GM13977 (cell line): ENCODE measurements at places on chromosomes 2 and 18.
A peak's percentile ranks its signal among the peaks of the same experiment; 100 is the strongest.

DNA sequence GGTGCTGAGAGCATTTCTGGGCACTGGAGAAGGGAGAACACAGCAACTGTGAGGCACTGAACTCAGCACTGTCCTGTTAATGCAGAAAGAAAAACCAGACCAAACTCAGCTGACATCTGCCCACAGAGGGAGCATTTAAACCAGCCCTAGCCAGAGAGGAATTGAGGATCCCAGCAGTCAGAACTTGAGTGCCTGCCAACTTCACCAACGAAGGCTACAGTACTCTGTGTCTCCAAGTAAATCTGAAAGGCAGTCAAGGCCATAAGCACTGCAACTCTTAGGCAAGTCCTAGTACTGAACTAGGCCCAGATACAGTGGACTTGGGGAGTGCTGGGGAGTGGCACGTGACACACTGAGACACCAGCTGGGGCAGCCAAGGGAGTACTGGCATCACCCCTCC is 176.2 kb upstream of the ZC3H15 start:
- no peak for DNase-seq

DNA sequence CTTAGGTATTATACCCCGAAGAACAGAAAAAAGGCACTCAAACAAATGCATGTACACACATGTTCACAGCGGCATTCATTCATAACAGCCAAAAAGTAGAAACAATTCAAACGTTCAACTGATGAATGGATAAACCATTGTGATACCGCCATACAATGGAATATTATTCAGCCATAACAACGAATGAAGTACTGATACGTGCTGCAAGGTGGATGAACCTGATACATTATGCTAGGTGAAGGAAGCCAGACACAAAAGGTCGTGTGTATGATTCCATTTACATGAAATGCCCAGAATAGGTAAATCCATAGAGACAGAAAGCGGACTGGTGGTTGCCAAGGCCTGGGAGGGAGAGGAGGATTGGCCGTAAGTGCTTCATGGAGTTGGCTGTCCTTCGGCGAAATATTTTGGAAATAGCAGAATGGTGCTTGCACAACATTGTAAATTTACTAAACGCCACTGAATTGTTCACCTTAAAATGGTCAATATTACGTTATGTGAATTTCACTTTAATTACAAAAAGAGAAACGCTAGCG is 750 bp upstream of the RMP24 start:
- DNase-seq: no peak

GRCh38 chr2:88452980-88453582 is 588 bp upstream of the FOXI3 start:
- no peak for DNase-seq

DNA sequence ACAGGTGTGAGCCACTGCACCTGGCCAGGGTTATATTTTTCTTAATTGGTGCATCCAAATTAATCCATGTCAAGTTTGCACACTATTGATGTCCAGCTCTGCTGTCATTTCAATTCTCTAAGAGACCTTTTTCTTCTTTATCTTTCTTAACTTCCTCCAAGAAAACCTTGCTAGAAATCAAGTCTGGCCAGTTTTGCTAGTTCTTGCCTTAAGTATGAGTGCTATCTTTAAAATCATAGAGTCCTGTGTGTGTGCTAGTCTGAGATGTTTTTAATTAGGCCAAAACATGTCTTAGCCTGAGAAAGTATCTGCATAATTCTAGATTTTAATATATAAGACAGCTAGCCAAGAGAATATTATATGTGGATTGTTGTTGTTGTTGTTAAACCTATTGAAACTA is 56.2 kb upstream of the SLC39A10 start:
- no peak for DNase-seq

- DNase-seq: no peak
These were observed 158.6 kb downstream of the DYSF start for GRCh38 chr2:71611781-71612527.

GRCh38 chr18:67549946-67550345 is 33.4 kb upstream of the DSEL start:
- DNase-seq: no peak

DNA sequence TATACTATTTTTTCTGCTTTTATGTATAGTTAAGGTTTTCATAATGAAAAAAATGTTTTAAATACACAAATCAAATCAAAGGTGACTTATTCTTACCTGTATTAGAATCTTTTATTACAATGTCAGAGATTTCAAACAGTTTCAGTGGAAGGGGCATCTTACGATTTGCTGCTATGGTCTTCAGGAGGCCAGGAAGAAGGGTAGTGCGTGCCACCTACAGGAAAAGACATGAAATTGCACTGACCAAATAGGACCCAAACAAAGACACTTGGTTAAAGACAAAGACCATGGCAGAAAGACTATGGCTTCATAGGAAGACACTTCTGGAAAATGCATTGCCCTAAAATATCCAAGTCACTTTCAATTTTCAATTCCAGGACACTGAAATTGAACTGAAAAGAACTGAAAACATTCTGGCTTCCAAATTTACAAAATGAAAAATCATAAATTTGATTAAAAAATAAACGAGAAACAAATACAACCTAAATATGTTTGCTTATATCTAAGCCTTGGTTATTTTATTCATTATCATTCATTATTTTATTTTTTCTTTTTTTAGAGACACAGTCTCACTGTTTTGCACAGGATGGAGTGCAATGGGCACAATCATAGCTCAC is 42.1 kb downstream of the FARSB start:
- DNase-seq: peak; percentile 70

- DNase-seq: no peak
These were observed 23.4 kb downstream of the SNTG2 start for GRCh38 chr2:974054-974453.

- DNase-seq: no peak
These were observed 148.9 kb downstream of the RNF152 start for GRCh38 chr18:61743775-61744531.

GRCh38 chr2:3102922-3103569 is 274.6 kb downstream of the EIPR1 start:
- peak; percentile 7 for DNase-seq

DNA sequence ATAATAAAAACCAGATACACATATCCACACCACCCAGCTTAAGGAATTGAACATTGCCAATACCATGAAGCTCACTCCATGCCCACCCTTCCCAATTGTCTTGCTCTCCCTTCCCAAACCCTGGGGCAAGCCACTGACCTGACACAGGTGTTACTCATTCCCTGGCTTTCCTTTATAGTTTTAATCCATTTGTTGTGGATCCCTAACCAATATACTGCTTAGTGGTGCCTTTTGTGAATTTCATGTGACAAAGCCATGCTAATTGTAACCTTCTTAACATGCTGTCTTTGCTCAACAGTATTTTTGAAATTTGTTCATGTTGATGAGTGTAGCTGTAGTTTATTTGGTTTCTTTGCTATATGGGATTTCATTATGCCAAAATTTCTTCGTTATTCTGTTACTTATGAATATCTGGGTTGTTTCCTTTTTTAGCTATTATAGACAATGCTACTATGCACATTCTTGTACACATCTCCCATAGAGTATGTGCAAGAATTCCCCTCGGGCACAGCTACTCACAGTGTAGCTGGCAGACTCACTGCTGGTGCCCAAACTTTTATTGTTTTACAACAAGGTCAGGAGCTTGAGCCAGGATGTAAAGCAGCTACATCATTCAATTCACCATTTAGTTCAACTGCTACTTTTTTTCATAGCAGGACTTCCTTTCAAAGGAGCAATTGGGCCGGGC is 90.8 kb upstream of the ATL2 start:
- no peak for DNase-seq

DNA sequence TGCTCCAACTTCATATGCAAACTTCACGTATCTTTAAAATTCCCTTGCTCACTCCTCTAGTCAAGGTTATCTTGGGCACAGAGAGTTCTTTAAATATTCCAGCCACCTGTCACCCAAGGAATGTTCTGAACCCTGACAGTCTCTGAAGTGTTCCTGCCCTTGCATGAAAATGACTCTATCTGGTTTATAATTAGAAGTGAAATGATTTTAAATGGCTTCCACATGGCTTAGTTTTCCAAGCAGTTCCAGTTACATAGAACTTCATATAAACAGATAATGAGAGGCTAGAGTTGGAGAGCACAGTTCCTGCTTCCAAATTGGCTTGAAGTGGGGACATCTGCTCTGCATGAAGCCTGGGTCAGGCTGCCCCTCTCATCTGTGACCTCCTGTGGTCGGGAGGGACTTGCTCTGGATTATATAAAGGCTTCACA is 81.9 kb downstream of the SLC4A3 start:
- no peak for DNase-seq
